ENCODE measurements at places on chromosomes 12 and 14.

DNA sequence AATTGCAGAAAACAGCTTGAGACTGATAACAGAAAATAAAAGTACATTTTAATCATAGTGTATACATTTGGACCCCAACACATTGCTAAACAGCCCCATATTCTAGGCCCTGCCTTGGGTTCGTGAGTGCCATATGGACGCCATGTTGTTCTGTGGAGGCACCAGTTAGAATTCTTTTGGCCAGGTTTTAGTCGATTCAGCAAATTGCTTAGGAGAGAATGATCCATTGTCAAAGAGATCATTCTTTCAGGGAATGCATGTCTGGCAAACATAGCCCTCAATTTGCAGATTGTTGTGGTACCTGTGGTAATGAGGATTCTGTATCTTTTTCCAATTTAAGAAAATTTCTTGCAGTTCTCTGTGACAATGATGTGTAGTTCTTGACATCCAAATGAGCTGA, 183.6 kb upstream of the DDHD1 start:
- DNase-seq, result no peak

DNA sequence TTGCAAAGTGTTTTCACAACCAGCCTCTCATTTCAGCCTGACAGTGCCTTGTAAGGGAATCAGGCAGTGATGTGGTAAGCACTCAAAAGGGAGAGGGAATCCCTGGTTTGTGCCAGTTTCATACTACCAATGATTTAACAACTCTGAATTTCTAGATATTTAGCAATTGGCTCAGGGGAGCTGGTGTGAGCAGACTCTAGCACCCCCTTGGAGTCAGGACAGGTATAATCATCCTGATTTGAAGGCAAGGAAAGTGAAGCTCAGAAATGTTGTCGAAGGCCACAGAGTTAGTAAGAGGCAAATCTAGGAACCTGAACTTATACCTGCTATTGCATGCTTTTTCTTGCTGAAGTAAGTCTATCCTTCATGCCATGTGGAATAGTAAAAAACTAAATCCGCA, 63.1 kb upstream of the DACT1 start:
- no peak for DNase-seq

GRCh38 chr12:49825360-49825970, 2.7 kb downstream of the NCKAP5L start:
- no peak for DNase-seq

DNA sequence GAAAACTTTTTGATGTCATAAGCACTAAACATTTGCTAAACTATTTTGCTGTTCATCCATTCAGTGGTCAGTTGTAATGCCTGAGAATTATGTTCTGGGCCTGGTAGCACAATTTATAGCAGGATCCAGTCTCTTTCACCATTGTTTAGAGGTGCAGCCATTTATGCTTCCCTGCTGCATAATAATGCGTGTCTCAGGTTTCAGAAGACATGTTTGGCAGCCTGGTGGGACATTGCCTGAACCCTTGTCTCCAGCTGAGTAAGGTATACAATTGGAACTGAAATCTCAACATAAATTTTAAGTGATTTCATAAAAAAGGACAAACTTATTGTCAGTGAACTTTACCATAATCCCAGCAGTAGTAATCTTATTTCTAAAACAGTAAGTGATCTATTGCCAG, 94.8 kb downstream of the POLR3B start:
- DNase-seq, result no peak

GRCh38 chr14:95041477-95042020, 115.8 kb downstream of the DICER1 start:
- DNase-seq, result no peak

- DNase-seq, result no peak
These were observed 38.4 kb upstream of the DDX11 start for GRCh38 chr12:31035226-31035625.

- DNase-seq, result no peak
These were observed 380.9 kb downstream of the TMEM121 start for GRCh38 chr14:105907276-105907675.

DNA sequence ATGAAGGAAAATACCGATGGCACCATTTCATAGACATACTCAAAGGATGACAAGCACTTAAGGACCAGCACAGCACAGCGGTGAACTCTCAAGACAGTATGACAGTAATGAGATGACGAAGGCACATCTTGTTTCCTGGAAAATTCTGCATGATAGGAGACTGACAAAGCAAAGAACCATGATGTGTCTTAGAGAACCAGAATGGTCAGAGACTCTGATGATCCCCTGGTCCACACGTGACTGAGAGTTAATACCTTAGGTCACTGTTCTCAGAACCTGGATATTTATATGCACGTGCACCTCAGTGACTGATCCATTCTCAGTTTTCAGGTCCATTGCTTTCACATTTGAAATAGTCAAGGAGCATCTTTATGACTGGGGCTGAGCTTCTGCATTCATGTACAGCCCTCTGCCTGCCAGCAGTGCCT, 35.3 kb downstream of the PROX2 start:
- no peak for DNase-seq

DNA sequence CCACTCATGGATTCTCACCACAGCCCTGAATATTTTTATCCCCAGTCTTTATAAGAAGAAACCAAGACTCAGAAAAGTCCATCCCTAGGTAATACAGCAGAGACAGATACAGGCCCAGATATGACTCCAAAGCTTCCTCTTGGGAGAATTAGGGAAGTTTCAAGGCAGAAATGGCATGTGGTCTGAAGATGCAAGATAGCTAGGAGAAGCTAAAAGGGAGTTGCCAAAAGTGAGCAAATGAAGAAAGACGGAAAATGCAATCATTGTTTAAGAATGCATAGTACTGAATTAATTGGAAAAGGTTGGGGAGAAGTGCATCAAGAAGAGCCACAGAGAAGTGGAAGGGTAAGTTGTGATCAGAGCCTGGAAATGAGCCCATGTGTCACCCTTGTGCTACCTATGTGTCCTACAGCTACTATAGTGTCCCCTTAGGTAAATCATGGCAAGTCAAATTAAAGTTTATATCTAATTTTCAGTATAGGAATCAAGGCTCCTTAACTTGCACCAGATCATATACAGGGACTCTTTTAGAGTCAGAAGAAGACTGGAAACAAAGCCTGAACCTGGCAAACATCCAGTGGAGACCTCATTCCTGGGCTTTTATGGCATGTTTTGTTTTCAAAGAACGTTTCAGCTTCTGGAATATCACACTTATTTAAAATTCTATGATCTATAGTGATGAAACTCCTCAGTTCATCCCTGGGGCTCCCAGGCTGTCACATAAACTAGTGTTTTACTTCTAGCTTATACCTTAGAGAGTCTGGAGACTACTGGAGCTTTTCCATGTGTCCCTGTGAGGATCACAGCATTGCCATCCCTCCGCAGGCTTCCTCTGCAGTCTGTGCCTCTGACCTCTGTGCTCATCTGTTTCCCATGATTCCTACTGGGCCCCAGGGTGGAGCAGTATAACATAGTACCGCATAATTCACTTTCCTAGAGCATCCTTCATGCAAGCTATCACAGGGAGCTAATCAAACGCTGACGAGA, 189.0 kb upstream of the CDKN3 start:
- no peak for DNase-seq

Measured in OCI-M1 (cell line).